ENCODE measurements at places on chromosomes 5 and 9.

- no peak for DNase-seq
These were observed 10.9 kb downstream of the PTPN3 start for GRCh38 chr9:109487247-109487646.

DNA sequence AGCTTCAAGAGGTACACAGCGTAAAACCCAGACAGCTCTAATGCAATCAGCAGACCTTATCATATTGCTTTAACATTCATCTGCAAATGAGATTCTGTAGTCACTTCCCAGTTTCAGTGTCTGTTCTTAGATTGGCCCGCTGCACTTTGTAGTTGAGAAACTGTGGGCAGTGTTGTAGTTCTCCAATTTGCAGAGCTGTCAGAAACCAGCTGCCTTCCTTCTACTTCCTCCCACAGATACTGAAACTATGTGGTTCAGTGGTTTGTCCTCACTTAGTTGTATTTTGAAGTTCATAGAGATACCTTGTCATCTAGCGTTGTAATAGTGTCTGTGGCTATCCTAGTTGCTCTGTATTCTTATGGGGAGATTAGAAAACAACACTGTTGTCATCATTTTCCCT is 39.6 kb upstream of the TRIM36 start:
- DNase-seq: no peak

DNA sequence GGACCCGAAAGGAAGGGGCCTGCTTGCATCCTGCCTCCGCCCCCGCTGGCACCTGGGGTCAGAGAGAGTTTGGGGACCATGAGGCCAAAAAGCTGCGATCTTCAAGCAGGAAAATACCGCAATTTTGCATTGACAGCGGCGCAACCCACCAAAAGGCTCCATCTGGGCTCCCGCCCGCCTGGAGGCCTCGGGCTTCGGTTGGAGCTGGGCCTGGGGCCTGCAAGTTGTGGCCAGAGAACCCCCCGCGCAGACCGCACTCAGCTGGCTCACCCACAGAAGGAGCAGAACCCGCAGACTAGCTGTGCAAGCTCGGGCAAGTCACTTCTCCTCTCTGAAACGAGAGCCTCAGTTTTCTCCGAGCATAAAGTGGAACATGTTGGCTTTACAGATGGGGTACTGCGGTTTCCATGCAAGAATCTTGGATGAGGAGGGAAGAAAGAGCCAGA is 1.3 kb downstream of the NR5A1 start:
- no peak for DNase-seq

DNA sequence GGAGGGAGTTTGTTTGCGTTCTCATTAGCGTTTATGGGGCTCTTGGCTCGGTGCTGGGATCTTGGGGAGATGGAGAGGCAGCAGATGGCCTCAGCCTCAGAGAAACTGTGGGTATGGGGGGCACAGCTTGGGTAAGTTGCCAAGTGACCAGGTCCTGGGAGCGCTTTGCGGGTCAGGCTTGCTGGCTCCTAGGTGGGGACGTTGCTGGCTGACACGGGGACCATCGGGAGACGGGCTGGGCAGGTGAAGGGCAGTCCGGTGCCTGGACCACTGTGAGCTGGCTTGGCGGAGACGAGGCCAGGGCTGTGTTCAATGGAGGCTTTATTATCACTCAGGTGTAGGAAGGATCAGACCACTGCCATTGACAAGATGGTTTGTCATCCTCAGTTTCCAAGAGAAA is 30.0 kb downstream of the FGD3 start:
- no peak for DNase-seq

GRCh38 chr9:27671636-27672035 is 98.4 kb upstream of the C9orf72 start:
- DNase-seq: no peak

Measured in coronary artery (tissue), 2 donors.